ENCODE measurements at places on chromosomes 4 and X.
A peak's percentile ranks its signal among the peaks of the same experiment; 100 is the strongest.

GRCh38 chrX:103688946-103689345 lies 2.4 kb upstream of the MORF4L2 start:
- no peak for DNase-seq

- DNase-seq: no peak
These were observed 27.6 kb downstream of the HTRA3 start for GRCh38 chr4:8297141-8297601.

DNA sequence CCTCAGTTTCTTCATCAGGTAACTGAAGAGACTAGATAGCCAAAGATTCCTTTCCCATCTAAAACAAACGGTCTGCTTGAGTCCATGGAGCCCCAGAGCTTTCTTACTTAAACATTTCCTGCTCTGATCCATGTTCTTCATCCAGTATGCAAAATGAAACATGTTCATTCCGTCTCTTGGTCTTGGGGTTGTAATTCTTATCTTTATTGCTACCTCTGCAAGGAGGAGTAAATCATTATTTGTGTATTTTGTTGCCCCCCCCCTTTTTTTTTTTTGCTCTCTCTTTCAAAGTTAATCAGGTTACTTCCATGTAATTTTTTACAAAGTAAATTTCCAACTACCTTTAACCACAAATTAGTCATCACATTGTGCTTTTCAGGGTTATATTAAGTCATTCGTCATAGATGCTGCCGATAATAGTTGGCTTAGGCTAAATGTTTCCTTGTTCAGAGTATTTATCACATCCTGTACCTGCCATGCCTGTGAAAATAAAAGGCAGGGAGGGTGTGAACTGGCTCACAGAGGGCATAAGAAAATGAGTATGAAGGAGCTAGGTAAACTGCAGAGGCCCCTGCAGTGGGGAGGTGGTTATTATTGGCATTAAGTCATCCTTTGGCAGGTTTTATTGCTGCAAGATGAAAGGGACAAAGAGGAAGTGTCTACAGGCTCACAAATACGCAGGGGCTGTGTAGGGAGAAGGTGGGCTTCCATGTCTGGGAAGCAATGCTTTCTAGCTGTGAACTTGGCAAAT lies 76.7 kb upstream of the HS3ST1 start:
- DNase-seq: no peak

GRCh38 chr4:154578919-154579318 lies 11.6 kb downstream of the FGA start:
- DNase-seq: no peak

DNA sequence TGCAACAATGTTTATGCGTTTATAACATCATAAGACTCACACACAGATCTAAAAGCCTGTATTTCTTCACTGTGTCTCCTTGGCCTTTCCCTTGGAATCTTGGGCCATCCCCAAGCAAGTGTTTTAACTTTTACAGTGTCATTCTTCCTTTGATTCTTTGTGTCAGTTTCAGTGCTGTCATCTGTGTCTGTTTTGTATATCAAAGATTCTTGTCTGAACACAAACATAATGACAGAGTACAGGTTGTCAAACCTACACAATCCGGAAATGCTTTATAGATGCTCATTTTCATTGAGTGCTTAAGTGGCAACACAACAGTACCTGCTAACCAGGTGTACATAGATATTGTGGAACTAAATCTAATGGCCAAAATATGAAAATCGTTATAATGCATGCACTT lies 1500.0 kb downstream of the TECRL start:
- DNase-seq: no peak

- DNase-seq: no peak
These were observed 111.4 kb downstream of the NYX start for GRCh38 chrX:41558531-41558930.

DNA sequence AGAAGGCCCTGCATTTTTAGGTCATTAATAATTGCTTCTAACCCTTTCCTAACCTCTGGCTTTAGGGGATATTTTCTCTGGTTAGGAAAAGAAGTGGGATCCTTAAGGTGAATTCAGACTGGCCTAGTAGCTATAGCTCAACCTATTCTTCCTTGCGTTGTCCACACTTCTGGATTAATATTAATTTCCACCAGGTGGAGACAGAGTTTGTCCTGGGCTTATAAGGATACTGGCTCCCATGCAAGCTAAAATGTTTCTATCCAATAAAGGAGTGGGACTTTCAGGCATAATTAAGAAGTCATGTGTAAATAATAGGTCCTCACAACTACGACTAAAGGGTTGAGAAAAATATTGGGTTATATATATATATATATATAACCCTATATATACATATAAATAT lies 860.0 kb upstream of the POU3F4 start:
- no peak for DNase-seq

- no peak for DNase-seq
These were observed 494.6 kb upstream of the ATOH1 start for GRCh38 chr4:93334003-93334402.

GRCh38 chr4:132865458-132865857 lies 283.6 kb upstream of the PCDH10 start:
- DNase-seq: no peak

- DNase-seq: no peak
These were observed 133.5 kb upstream of the NUDT6 start for GRCh38 chr4:123055943-123056342.

DNA sequence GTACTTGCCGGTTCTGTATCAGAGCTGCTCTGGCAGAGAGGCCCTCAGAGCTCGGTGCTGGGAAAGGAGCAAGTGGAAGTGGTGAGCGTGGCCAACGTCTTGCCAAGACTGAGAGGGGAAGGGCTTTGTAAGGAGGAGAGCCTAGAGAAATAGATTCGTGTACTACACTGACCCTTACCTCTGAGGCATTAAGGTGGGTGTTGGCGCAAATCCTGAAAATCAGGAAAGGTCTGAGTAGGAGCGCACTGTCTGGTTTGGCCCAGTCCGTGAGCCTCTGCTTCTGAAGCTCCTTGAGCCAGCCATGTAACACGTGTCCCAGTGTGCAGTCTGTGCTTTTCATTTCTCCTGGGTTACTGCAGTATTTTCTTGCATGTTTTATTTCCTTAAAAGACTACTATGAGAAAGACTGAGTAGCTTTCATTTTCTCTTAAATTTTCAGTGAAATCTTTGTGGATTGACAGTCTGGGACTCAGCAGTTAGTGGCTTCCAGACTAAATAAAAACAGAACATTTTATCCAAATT lies 140.5 kb downstream of the SOWAHB start:
- DNase-seq: no peak

GRCh38 chr4:100288811-100289529 lies 98.7 kb upstream of the DDIT4L start:
- no peak for DNase-seq

DNA sequence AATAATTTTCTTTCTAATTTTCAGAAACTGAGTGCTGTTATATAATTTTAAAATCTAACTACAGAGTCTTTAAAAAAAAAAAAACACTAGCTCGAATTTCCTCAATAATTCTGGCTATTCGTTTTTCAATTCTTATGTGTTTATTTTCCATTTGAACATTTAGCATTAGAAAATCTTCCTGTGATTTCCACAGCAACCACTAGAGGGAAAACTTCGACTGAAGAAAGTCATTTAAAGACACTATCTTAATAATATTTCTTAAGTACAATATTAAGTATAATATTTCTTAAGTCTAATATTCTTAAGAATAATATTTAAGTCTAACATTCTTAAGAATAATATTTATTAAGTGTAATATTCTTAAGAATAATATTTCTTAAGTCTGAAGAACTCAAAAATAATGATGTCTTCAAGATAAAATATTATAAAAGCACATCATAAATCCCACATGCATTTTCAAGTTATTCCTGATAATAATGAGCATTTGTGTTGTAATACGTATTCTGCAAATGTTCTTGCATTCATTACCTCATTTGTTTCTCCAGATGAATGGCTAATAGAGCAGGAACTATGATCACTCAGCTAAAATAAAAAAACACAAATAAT lies 118.4 kb upstream of the WDR17 start:
- no peak for DNase-seq

GRCh38 chrX:118603981-118604380 lies 108.4 kb downstream of the DOCK11 start:
- DNase-seq: peak; percentile 50

DNA sequence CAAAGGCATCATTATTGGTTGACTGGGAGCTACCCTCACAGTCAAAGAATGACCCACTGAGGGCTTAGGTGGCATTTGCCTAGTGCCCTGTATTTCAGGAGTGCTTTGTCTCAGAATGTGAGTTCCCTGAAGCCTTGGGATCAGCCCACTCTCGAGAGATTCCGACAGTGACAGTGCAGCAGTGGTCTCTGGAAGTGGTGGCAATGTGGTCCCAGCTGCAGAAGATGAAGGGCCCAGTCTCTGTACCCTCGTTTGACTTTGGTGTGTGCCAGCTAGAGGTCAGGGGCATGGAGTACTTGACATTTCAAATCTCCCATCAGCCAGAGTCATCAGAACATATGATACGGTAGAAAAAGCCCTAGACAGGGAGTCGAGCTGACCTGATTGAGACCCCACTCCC lies 153.7 kb downstream of the EFNB1 start:
- no peak for DNase-seq

DNA sequence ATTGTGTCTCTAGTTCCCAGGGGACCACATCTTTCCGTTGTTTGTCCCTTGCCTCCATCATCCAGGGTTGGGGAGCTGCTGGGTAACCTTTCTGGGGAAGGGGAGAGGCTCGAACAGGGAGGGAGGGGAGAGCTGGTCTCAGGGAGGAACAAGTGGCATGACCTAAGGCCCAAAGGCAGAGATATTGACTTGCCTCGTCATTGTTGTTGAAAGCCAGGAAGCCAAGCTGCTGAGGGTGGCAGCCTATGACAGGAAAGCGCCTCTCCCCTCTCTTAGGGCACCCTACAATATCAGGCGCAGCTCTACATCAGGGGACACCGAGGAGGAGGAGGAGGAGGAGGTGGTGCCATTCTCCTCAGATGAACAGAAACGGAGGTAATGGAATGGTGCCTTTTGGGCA lies 20.8 kb downstream of the ZNF185 start:
- DNase-seq: no peak

- DNase-seq: no peak
These were observed 11.4 kb downstream of the TMEM165 start for GRCh38 chr4:55407119-55407518.

DNA sequence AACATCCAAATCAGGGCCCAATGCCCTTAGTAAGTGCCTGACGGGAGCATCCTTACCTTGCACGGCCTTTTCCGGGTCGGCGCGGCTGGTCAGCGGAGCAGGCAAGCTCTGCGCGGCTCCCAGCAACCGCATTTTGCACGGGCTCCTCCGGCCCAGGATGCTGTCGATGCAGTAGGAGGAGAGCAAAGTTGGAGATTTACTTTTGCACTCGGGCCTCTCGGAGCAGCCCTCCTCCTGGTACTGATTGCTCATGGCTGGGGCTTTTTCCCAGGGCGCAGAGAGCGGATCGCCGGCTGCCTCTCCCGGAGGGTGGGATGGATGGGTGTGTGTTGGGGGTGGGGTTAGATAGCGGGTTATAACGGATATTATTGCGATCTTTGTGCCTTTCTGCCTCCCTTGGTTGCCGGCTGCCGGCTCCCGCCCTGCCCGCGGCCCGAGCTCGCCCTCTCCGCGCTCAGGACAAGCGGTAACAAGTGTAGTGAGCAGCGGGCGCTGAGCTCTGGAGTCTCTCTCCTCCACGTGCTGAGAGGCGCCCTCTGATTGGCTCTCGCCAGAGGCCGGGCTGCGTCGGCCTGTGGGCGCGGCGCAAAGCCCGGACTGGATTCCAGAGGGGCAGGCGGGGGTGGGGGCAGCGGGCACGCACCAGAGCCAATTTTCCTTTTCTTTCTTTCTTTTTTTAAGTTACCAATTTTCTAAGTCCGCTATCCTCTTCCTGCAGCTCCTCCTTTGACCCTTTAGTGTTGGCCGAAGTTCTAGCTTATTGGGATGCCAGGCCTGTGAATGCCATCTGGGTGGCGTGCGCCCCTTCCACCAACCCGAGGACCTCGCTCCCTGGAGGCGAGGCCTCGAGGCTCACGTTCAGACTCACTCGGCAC lies at the start of gene ARX:
Gene ARX, minus strand, starts transcription at position 480 of the 875 bp plus-strand sequence. Its CDS starts 228 bp downstream, at position 252.
- DNase-seq: no peak

- no peak for DNase-seq
These were observed 37.9 kb downstream of the WDR1 start for GRCh38 chr4:10078481-10079233.

DNA sequence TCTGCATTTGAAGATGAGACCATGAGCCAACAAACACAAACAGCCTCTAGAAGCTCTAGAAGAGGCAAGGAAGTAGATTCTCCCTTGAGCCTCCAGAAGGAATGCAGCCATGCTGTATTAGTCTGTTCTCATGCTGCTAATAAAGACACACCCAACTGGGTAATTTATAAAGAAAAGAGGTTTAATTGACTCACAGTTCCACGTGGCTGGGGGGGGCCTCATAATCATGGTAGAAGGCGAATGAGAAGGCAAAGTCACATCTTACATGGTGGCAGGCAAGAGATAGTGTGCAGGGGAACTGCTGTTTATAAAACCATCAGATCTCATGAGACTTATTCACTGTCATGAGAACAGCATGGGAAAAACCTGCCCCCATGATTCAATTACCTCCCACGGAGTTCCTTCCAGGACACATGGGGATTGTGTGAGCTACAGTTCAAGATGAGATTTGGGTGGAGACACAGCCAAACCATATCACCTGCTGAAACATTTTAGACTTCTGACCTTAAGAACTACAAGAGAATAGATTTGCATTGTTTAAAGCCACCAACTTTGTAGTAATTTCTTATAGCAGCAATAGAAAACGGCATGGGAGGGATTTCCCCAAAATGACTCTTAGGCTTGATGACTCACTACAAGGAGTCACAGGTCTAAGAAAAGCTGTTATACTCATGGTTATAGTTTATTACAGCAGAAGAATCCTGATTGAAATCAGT lies 284.4 kb upstream of the SFRP2 start:
- DNase-seq: no peak

DNA sequence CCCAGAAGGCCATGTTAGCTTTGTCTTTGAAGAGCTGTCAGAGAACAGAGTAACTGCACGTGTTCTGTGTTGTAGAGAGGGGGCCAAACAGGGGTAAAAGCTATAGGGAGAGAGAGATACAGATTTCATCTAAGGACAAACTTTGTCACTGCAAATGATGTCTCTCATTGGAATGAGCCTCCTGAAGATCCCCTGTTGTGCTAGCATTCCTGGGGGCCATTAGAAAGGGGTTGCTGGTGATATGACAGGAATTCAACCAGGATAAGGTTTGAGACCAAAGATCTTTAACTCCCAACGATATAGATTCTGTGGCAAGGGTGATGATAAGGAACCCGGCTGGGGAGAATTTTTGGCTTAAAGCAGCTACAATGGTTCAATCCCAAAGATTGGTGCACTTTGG lies 16.8 kb downstream of the MID1 start:
- no peak for DNase-seq

DNA sequence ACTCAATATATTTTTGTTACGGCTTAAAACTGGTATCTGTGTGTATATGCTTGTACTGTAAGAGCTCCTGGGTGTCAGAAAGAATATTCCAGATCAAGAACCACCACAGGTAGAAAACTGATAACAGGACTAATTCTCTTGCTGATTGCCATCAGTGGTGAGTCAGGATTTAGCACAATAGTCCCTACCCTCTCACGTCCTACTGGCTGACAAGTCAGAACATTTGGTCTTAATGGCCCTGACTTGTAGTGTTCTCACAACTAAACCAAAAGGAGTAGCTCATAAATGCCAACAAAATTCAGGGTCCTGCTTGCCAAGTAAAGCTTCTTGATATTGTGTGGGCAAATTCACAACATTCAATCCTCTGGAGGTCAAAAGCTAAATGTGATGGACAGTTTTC lies 105.2 kb upstream of the MAB21L2 start:
- DNase-seq: no peak
